ENCODE measurements at places on chromosomes 12 and 14.

DNA sequence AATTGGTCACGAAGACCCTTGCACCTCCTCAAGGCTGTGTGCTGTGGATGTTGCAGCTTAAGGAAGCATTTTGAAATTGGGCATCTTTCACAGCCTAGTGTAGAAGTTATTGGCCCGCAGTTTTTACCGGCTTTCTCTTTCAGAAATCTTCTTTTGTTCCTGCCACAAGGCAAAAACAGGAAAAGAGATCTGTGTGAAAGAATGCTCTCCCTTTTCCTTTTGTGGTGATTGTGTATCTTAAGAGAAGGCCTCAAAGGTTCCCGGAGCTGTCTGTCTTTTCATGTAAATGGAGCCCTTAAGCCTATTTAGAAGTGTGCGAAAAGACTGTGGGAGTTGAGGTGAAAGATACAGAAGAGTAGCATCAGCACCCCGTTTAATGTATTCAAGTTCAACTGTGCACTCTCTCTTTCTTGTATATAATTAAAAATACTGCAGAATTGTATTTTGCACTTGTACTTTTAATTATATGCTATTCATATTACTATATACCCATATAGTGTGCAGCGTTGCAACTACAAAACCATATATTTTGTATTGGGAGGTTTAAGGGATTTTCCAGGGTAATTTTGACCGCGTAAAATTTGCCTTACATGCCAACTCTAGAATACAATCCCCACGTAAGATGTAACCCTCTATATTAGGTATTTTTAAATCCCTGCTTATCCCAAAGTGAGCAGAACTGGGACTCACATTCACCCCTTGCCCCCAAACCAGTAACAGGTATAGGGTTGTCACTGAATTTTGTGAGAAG lies 441.7 kb downstream of the RAD51B start:
- DNase-seq = no peak

GRCh38 chr14:105578070-105578469 lies 51.7 kb downstream of the TMEM121 start:
- no peak for DNase-seq

DNA sequence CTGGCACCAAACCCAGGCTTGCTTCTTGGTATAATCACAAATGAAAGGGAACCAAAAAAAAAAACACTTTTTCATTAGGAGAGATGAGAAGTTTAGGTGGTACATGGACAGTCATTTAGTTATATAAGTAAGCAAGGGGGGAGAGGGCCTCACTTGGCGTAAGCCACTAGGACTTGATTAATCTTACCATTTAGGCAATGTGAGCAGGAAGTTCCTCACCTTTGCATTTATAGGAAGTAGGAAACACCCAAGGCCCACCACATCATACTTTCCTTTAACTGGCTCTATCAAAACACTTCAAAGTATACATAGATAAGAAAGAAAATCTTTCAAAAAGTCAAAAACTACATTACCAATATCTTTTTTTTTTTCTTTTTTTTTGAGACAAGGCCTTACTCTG lies 6.7 kb upstream of the RPS6KA5 start:
- DNase-seq = no peak

DNA sequence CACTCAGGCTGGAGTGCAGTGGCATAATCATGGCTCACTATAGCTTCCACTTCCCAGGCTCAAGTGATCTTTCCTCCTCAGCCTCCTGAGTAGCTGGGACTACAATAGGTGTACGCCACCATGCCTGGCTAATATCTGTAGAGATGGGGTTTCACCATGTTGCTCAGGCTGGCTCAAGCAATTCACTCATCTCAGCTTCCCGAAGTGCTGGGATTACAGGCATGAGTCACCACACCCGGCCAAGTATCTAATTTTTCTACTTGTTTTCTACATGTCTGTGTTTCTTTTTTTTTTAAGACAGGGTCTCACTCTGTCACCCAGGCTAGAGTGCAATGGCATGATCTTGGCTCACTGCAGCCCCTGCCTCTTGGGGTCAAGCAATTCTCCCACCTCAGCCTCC lies 119.7 kb upstream of the MED13L start:
- no peak for DNase-seq

- DNase-seq = no peak
Observed at GRCh38 chr12:23349564-23349963, 599.9 kb downstream of the SOX5 start.
